ENCODE measurements at places on chromosomes 2 and 18.

DNA sequence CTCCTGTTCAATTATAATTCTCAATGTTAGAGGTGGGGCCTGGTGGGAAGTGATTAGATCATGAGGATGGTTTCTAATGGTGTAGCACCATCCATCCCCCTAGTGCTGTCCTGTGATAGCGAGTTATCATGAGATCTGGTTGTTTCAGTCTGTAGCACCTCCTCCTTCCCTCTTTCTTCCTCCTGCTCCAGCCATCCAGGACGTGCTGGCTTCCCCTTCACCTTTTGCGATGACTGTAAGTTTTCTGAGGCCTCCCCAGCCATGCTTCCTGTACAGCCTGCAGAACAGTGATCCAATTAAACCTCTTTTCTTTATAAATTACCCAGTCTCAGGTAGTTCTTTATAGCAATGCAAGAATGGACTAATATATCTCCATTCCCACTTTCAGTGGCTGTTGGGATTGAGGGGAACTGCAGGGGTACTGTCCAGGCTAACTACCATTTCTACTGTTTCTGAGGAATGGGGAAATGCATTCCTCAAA lies 19.2 kb downstream of the SPIRE1 start:
- no peak for DNase-seq

DNA sequence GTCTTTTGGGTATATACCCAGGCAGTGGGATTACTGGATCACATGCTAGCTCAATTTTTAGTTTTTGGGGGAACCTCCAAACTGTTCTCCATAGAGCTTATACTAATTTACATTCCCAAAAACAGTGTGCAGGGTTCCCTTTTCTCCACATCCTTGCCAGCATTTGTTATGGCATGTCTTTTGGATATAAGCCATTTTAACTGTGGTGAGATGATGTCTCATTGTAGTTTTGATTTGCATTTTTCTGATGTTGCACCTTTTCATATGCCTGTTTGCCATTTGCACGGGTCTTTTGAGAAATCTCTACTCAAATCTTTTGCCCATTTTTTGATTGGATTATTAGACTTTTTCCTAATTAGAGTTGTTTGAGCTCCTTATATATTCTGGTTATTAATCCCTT lies 8.0 kb downstream of the FASTKD1 start:
- DNase-seq = no peak

DNA sequence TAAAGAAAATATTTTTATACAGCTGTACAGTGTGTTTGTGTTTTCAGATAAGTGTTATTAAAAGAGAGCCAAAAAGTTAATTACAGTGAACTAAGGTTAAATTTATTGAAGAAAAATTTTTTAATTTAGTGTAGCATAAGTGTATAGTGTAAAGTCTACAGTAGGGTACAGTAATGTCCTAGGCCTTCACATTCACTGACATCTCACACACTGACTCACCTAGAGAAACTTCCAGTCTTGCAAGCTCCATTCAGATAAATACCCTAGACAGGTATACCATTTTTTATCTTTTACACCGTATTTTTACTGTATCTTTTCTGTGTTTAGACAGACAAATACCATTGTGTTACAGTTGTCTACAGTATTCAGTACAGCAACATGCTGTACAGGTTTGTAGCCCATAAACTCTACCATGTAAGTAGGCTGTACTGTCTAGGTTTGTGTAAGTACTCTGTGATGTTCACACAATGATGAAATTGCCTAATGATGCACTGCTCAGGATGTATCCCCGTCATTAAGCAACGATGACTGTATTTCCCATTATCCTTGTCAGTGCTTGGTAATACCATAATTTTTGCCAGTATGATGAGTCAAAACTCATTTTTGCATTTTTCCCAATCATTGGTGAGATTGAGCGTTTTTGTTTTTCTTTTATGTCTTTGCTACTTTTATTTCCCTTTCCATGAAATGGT lies 48.2 kb upstream of the B3GNT2 start:
- no peak for DNase-seq

DNA sequence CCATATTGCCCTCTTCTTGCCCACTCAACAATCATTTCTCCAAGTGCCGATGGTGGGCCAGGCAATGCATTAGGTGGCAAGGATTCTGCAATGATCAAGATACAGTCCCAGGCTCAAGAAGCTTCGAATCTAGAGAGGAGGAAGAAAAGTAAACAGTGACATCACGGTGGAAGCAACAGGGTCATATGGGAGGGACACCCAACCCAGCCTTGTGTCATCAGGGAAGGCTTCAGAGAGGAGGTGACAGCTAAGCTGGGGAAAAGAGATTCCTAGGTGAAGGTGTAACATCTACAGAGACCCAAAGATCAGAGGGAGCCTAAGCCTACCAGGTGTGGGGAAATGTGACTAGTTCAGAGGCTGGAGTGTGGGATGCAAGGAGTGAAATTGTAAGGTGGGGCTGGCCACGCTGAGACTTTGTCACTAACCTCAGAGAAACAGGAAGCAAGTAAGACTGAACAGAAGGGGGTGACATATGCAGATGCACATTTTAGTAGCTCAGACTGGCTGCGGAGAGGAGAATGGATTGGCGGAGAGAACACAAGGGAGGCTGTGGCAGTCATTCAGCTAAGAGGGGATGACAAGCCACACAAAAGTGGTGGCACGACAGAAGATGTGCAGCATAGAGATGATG lies 104.9 kb downstream of the ANKRD44 start:
- peak; percentile 50 for DNase-seq

DNA sequence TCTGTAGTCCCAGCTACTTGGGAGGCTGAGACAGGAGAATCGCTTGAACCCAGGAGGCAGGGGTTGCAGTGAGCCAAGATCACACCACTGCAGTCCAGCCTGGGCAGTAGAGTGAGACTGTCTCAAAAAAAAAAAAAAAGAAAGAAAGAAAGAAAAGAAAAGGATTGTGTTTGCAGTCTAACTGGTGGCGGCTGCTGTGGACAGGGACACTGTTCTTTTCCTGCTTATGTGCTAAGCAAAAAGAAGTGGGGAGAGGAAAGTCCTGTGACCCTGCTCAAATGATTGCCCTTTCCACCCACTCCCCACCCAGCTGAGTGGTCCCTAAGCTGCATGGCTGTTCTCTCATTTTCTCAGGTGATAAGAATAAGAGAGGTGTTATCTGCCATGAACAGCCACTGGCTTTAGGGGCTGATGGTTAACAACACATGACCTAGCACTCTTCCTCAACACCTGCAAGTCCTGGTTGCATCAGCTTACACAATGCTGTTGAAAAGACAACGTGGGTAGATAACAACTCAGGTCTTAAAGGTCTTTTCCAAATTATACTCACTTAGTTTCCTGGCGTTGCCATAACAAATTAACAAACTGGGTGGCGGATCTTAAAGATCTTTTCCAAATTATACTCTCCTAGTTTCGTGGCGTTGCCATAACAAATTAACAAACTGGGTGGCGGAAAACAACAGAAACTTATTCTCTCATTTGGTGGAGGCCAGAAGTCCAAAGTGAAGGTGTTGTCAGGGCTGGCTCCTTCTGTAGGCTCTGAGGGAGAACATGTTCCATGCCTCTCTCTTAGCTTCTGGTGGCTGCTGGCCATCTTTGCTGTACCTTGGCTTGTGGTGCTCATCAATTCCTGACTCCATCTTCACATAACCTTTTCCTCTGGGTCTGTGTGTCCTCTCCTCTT lies 90.3 kb upstream of the RTN4 start:
- DNase-seq = no peak

DNA sequence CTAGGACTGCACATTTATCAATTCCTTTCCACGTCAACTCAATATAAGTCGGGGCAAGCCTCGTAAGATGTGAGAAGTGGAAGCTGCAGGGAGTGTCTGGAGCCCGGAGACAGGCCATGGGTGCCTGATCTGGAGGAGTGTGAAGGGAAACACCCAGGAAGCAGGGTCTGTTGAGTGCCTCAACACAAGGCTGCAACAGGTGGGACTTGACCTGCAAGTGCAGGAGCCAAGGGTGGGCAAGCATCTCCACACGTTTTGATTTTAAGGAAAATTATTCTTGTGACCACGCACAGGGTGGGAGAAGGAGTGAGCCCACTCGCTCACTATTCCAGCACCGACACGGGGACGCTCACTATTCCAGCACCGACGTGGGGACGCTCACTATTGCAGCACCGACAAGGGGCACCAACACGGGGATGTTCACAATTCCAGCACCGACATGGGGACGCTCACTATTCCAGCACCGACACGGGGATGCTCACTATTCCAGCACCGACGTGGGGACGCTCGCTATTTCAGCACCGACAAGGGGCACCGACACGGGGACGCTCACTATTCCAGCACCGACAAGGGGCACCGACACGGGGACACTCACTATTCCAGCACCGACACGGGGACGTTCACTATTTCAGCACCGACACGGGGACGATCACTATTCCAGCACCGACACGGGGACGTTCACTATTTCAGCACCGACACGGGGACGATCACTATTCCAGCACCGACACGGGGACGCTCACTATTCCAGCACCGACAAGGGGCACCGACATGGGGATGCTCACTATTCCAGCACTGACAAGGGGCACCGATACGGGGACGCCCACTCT lies 197.3 kb downstream of the EIPR1 start:
- no peak for DNase-seq

GRCh38 chr2:171652416-171652785 lies 34.9 kb upstream of the DYNC1I2 start:
- no peak for DNase-seq

GRCh38 chr2:100470898-100471514 lies 724 bp downstream of the NMS start:
- DNase-seq = no peak

GRCh38 chr2:121868652-121869051 lies 113.2 kb downstream of the TSN start:
- DNase-seq = no peak

DNA sequence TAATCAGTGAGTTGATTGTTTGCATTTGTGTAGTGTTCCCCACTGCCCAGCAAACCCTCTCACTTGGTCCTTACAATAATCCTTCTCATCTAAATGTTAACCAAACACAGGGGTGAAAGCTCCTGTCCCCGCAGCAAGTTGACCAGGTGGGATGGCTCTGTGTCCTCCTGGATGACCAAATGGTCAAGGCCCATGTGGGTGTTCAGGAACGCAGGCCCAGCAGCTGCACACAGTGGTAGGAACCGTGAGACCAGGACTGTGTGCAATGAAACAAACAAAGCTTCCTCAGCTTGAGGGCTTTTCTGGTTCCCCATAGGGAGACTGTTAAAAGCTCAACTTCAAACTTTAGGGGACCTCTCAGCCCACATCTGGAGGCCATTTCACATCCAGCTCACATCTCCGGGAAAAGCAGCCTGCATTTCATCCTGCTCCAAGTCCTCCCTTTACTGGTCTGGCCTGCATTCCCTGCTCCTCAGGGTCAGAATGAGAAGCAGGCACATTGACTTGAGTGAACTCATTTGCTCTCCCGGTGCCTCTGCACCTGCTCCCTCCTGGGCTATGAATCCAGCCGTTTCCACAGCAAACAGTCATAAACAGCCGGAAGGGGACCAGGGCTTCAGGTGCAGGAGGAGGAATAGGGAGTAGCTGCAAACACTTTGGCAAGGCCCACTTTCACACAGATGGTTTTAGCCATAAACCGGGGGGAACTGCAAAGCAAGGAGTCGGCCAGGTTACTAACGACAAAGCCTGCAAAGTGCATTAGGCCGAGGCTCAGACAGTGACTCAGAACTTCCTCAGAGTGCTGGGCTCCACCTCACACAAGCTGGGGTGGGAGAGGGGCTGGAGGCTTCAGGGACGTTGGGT lies 144.7 kb downstream of the CAPN13 start:
- DNase-seq = no peak

- no peak for DNase-seq
Measured at GRCh38 chr18:58251416-58251815, 207.4 kb downstream of the NEDD4L start.

GRCh38 chr2:233991196-233991595 lies 59.3 kb upstream of the SPP2 start:
- DNase-seq = no peak

Measured in stimulated activated CD4-positive, alpha-beta T cell treated with anti-CD3 and anti-CD28 coated beads, Interleukin-15, amount 100 ng/mL, for 48 hours (primary cell).